AG04450 (cell line): ENCODE measurements at places on chromosomes 6 and 20. TPM values are rescaled to one million over a fixed set of nuclear protein-coding genes. Genes with fewer than 3 reads are reported as not detected.

OR2J2 gene
- polyA plus RNA-seq = not detected in 2 replicates

DNA sequence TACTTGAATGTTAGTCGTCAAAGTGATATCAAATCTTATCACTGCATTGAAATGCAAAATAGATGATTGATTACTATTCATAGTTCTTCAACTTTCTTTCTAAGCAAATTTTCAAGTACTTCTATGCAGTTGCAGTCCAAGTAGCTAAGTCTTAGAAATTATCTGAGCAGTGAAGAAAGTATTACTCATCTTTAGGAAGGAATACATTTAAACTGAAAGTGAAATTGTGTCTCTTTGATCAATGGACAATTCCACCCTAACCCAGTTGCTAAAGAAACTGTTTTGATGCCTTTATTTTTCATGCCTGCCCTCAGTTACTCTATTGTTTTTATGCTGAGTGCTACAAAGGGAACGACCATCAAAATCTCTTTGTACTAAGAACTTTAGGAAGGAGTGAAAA lies 337.4 kb downstream of the GRIK2 start:
- DNase-seq = no peak

DNA sequence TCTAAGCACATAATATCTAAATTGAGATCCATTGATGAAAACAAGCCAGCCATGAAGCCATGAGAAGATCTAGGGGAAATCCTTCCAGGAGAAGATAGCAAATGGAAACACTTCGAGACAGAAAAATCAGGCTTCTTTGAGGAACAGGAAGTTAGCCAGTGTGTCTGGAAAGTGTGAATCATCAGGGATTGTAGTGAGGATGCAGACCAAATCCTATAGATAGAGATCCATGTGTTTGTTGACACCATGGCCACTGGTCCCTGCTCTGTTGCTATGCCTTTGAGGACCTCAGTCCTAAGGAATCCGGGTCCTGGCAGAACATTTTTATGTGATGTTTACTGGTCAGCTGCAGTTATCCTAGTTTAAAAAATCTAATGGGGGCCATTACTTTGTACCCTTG lies 6.6 kb upstream of the ELOVL2 start:
- no peak for DNase-seq

- no peak for DNase-seq
Measured at GRCh38 chr6:138357928-138358327, 19.8 kb upstream of the SMIM28 start.

- DNase-seq = no peak
Measured at GRCh38 chr6:41509580-41509979, 36.6 kb upstream of the FOXP4 start.
